Stomach (tissue), 19 donors: ENCODE measurements at places on chromosomes 16 and 17.
A peak's percentile ranks its signal among the peaks of the same experiment; 100 is the strongest.

GRCh38 chr16:64933885-64934284 lies 188.0 kb downstream of the CDH11 start:
- peak; percentile 26 for DNase-seq

GRCh38 chr17:30239089-30239462 lies 3.6 kb upstream of the SLC6A4 start:
- DNase-seq, result no peak

GRCh38 chr16:53609536-53609935 lies 94.1 kb downstream of the RPGRIP1L start:
- DNase-seq, result no peak

- no peak for DNase-seq
Observed at GRCh38 chr16:46721885-46722284, 26.3 kb downstream of the MYLK3 start.

GRCh38 chr16:80158766-80159165 lies 382.0 kb upstream of the DYNLRB2 start:
- DNase-seq, result no peak

DNA sequence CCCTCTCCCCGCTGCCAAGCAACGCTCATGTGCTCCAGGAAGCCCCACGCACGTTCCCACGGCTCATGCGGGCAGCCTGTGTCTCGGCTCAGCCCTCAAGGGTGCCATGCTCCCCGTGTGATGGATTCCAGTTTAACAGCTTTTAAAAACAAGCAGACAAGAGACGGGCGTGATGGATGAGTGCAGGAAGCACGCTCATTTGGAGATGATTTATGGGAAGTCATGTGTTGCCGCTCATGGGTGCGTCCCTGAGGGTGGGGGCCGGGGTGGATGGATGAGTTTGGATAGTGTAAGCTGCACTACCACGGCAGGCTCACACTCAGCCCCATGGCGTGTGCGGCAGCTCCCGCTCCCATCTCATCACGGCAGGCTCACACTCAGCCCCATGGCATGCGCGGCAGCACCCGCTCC lies 132.8 kb downstream of the RBFOX3 start:
- DNase-seq, result peak; percentile 58

- no peak for DNase-seq
Observed at GRCh38 chr16:25626172-25626571, 65.6 kb upstream of the HS3ST4 start.

DNA sequence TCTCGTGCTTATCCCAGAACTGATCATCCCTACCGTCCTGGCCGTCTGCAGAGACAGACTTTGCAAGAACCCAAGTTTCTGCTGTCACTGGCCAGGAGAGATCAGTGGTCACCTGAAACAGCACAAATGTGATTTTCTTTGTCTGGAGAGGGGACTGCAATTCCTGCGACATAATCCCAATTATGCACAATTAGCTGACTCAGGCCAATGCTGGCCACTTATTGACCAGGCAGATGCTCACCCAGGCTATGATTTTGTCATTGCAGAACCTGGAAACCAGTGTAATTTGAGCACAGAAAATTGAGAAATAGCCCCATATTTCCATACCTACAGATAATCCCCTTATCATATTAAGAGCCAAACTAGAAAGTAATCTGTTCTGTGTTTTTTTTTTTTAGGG lies 34.7 kb downstream of the SALL1 start:
- DNase-seq, result no peak

- DNase-seq, result no peak
Observed at GRCh38 chr16:70577256-70577698, 53.7 kb downstream of the SF3B3 start.

DNA sequence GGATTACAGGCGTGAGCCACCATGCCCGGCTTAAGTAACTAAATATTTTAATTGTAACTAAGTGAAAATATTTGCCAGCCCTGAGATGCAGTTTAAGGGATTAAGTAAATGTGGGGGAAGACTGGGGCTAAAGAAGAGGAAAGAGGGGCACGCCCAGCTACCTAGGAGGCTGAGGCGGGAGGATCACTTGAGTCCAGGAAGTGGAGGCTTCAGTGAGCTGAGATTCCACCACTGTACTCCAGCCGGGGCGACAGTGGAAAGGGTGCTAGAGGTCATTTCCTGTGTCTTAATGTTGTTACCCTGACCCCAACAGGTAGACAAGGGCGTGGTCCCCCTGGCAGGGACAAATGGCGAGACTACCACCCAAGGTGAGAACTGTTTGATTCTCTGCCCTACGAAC lies 2.8 kb downstream of the ALDOA start:
- DNase-seq, result no peak

- DNase-seq, result no peak
Observed at GRCh38 chr16:78628461-78629045, 529.1 kb downstream of the WWOX start.

- DNase-seq, result no peak
Observed at GRCh38 chr16:19639986-19640421, 78.0 kb downstream of the KNOP1 start.

GRCh38 chr16:23734176-23734893 lies 20.5 kb upstream of the CHP2 start:
- no peak for DNase-seq

GRCh38 chr16:27816561-27816960 lies 247.0 kb downstream of the GSG1L start:
- no peak for DNase-seq

DNA sequence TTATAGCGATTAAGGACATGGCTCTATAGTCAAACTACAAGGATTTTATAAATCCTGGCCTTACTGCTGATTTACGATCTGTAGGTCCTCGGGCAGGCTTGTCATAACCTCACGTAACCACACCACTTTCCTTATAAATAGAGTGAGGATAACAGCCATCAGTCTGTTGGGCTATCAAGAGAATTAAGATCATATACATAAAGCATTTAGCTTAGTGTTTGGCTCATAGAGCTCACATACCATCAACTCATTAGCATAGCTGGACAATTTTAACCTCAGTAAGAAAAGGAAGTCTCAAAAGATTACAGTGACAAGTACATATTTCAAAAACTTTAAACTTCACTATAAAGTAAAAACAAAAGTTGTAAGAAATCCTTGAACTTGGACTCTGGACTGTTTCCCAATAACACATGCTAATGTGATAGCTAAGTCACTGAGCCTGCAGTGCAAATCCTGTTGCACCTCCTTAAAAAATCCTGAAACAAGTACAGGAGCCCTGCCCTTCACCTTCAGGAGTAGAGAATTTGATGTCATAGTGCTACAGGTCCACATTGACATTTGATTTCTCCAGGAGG lies 20.8 kb upstream of the CLEC3A start:
- DNase-seq, result no peak

- peak; percentile 77 for DNase-seq
Observed at GRCh38 chr17:74199306-74200092, 4.0 kb upstream of the RPL38 start.

DNA sequence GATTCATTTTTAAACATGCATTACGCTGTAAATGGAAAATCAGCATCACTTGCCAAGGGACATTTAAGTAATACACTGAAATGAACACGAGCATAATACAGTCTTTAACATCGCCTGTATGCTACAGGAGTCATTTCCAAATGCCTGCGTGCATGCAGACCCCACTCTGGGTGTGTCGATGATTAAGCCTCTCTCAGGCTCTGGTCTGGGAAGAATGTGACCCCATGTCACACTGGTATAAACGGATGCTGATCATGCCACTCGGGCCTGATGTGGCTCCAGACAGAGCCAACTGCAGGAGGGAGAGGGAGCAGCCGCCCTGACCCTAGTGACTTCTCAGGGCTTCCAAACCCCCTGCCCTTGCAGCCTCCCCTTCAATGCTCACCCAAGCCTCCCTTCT lies 10.8 kb downstream of the EMP2 start:
- DNase-seq, result peak; percentile 28

- no peak for DNase-seq
Observed at GRCh38 chr17:42146911-42147607, 7.7 kb downstream of the RAB5C start.

DNA sequence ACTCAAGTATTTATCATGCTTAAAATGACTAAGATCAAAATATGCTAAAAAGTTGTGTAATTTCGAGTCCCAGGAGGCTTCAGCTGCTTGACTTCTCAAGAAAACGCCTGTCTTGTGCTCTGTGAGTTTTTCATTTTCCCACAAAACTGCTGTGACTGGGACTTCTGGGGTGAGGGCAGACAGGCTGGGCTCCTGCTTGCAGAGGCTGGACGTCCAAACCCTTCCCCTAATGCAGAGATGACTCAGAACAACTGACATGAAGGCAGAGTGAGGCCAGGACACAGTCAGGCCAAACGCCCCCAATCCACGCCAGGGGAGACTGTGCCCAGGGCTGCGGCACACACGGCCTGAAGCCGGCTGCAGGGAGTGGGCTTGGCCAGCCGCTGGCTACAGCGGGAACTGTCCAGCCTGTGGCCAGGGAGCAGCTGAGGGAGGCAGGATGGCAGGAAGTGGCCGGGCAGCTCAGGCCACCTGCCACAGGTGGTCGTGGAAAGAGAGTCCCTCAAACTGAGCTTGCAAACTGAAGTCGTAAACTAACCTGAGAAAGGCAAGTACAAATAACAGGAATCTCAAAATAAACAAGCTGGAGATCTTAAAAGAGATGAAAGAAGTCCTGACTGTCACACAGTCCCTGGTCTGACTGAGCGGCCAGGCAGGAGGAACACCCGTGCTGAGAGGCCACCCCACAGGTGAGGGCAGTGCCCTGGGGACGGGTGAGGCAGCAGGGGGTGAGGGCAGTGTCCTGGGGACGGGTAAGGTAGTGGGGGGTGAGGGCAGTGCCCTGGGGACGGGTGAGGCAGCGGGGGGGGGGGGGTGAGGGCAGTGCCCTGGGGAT lies 21.3 kb upstream of the HEXD start:
- no peak for DNase-seq

- DNase-seq, result no peak
Observed at GRCh38 chr16:90078579-90078895, 1.4 kb upstream of the PRDM7 start.

DNA sequence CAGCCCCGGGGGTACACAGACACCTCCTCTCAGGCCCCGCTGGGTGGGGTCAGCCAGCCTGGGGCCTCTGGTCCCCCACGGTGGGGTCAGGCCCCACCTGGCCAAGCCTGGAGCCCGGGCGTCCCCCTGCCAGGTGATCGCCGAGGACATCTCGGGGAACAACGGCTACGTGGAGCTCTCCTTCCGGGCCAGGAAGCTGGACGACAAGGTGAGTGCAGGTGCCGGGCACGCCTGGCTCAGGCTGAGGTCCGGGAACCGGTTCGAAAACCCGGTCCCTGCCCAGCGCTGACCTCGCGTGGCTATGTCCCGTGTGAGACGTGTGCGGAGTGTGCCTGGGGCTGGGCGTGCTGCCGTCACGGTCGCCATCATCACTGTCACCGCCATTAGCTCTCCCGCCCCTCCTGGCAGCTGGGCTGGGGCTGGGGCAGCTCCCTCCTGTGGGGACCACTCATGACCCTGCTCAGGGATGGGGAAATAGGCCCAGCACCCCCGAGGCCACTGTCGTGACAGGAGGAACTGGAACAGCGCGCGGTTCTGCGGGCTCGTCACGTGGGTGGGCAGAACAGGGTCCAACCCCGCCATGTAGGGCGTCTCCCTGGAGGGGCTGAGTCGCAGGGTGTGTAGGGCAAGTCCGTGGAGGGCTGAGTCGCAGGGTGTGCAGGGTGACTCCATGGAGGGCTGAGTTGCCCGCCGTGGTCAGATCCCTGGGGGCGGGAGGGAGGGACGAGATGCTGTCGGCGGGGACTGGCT lies 8.5 kb downstream of the CPNE7 start:
- DNase-seq, result no peak

DNA sequence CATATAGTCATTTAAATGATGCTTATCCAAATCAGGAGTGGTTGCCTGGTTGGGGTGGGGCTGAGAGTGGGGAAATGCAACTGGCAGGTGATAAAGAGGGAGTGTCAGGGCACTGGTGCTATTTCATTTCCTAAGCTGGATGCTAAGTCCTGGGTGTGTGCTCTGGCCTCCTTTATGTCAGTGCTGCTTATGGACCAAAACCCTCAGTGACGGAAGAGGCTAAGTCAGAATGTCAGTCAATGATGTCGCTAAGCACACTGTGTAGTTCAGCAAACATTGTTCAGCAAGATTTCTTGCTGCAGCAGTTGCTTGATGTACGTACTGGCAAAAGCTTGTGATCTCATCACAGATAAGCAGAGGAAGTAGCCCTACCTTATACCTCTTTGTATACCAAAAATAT lies 16.4 kb upstream of the FLCN start:
- no peak for DNase-seq

- no peak for DNase-seq
Observed at GRCh38 chr16:9929313-9929712, 252.9 kb downstream of the GRIN2A start.

DNA sequence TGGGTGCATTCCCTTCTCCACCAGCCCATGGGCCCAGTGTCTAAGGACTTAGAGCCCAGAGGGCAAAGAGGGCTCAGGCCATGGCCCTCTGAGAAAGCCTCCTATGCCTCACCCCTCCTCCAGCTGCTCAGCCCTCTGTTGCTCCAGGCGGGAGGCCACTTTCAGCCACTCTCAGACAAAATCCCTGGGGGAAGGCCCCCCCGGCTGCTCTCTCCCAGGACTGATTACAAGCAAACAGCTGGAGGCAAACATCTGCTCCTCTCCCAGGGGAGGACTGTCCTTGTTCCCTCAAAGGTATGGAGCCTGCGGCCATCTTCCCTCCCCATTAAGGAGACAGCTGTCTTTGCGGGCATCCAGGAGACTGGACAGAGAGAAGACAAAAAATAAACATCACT lies 54.9 kb upstream of the DLX4 start:
- DNase-seq, result no peak

DNA sequence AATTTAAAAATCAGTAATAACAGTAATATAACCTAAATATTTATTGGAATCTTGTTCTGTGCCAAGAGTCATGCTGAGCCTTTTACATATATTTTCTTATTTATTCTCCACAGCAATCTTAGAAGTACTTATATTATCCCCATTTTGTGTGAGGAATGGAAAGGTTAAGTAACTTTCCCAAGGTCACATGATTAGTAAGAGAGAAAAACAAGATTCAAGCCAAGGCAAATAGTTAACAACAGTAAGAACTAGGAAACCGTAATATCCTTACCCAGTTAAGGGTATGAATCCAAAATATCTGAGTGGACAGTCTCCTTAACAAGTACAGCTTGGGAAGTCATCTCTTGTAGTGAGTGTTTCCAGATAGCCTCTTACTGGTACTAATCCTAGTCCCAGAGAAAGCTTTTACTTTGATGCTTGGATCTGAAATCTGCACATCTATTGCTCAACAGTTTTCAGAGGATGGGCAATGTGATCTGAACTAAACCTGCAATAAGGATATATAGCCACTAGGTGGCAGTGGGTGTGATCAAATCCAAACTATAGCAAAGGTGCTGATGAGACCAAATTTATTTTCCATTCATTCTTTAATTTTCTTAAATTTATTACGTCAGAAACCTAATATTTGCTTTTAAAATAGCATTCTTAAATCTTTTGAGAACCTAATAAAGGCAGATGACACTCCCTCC lies 23.3 kb downstream of the SHISA6 start:
- DNase-seq, result no peak

- DNase-seq, result no peak
Observed at GRCh38 chr16:813204-813915, 12.8 kb upstream of the GNG13 start.

- DNase-seq, result no peak
Observed at GRCh38 chr16:28986046-28986445, 1.2 kb downstream of the LAT start.

DNA sequence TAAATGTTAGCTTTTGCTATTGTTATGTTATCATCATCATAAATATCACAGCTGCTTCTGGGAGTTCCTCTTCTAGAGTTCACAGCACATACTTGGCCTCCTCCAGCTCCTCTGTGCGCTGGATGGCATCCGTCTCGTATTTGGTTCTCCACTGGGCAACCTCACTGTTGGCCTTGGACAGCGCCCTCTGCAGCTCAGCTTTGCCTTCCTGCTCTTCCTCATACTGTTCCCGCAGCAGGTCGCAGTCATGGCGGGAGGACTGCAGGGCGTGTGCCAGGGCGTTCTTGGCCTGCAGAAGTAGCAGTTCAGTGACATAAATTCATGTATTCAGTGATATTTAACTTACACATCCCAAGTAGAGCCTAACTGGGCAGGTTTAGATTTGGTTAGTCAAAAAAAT lies 23.4 kb downstream of the MYH8 start:
- DNase-seq, result no peak
